ENCODE measurements at places on chromosomes 7 and 10.

DNA sequence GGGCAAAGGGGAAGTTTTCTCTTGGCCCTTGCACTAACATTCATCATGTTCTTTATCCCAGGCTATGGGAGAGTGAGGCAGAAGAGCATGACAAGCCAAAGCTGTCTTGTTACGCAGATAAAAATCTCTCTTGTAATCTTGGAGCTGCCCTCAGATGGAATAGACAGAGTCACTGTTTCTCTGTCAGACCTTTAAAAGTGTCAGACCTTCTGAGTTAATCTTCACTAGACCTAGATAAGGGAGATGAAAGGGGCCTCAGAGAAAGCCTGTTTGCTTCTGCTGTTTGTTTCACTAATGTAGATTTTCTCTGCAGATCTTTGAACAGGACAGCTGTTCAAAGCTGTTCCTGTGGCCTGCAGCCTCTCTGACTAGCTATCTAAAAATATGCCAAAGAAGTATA is 112.9 kb downstream of the KIF20B start:
- no peak for DNase-seq

DNA sequence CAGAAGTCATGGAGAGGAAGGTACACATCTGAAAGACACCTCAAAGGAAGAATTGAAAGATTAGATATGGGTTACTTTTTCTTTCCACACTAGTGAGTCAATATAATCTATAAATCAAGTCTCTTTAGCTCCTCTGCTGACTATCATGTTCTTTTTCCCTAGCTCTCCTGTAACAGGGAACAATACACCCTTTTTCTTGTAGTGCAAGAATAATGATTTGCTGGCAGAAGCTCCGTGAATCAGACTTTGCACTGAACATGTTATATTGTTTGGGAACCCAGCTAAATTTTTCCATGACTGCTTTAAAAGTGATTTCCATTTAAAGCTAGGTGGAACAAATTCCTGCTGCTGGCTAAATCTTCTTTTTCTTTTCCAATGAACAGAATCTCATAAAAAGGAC is 756.6 kb upstream of the C7orf33 start:
- no peak for DNase-seq

GRCh38 chr7:75038508-75038907 is 35.1 kb downstream of the RCC1L start:
- no peak for DNase-seq

GRCh38 chr10:61822781-61823230 is 78.7 kb upstream of the ARID5B start:
- no peak for DNase-seq

DNA sequence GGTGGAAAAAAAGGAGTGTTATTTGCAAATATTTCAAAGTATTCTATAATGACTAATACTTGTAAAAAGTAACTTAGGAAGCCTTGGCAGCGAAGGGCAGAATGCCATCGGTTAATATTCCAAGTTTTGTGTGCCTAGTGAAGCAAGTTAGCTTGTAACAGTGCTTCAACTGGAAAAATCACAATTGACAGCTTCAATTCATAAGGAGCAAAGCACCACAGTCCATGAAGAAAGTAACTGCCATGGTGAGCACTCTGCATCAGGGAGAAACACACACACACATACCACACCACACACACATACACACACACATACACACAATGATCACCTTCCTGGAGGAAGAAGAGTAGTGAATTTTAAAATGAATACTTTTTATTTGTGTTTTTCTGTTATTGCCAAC is 298.3 kb downstream of the CNTNAP2 start:
- no peak for DNase-seq

DNA sequence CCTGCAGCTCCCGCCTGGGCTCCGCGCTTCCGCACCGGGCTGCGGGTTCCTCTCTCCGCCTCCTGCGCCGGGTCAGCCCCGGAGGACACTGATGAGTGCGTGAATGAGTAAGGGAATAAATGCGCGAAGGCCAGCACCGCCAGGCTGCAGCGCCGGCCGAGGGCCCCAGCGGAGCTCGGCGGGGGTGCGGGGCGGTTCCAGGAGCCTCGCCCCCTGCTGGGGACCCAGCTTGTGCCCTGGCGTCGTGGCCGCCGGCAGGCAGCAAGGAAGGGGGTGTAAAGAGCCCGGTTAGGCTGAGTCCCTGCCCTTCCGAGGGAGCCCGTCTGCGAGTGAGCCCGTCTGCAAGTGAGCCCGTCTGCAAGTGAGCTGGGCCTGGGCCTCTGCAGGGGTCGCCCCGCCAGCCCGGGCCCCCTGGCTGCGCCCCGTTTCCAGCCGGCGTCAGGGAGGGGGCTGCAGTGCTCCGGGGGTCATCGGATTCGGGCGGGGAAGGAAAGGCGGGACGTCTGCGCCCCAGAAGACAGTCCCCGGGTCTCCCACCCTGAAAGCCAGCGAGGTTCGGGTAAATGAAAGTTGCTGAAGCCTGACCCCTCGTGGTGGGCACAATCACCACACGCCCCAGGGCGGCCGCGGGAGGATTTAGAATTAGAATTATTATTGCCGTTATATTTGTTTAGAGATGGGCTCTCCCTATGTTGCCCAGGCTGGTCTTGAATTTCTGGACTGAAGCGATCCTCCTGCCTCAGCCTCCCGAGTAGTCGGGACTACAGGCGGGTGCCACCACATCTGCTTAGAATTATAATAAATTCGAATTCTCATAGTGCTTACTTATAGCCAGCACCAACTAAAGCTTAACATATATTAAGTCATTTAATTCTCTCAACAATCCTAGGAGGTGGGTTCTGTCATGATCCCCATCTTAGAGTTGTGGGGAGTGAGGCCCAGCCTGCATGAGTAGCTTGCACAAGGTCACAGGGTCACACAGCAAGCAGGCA is 8.6 kb upstream of the CRYGN start:
- DNase-seq = peak; percentile 90

DNA sequence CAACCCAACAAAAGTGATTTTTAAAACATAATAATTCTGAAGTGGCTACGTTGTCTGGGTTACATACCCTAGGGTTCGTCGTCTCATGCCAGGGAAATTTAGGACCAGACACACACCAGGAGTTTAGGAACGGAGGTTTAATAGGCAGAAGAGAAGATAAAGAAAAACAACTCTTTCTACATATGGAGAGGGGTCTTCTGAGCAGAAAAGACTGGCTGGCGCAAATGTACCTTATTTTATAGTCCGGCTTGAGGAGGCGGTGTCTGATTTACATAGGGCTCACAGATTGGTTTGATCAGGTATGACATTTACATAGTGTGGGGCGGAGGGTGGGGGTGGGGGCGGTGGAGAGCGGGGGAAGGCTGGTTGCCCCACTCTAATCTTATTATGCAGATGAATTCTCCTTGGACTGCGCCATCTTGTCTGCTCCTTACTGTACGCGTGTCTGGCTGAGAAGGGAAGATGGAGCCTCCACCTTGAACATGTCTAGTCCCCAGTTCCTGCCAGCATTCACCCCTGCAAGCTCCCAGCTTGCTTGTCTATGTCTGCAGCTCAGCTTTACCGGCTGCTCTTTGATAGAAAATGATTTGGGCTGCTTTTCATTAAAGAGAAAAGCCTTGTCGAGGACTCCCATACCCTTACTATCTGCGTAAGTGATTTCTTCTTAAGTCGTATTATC is 98.7 kb downstream of the RALA start:
- no peak for DNase-seq

DNA sequence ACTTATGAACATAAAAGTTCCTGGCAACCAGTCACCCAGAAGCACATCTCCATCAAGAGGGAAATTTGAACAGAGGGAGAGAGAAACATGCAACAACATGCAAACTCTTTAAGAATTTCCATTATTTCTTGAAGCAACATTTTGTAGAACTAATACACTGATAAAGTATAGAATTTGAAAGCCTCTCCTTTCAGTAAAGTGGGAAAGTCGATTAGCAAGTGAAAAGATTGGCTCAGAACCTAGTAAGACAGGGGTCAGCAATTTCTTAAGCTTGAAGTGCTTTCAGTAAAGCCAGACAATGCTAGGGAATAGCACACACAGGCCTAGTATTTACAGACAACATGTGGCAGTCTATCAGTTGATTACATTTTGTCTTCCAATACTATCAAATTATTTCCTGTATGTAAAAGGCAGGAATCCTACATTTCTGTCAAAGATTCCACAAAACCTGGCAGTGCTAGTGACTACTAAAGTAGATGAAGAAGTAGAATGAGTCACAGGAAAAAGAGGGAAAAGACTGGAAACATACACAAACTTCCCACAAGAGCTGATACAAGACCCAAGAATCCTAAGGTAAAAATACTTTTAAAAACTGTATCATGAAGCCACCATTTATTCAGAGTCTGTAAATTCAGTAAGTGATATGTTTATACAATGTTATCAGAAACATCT is 25.2 kb downstream of the DNAJC1 start:
- DNase-seq = no peak

DNA sequence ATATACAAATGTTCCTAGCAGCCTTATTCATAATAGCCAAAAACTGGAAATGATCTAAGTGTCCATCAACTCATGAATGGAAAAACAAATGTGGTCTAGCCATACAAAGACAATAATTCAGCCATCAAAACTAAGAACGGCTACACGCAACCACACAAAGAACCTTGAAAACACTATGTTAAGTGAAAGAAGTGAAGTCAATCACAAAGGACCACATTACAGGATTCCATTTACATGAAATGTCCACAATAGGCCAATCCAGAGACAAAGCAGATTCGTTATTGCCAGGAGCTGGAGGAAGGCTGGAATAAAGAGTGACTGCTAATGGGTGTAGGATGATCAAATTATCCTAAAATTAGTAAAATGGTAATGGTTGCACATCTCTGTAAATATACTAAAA is 21.1 kb downstream of the MKRN1 start:
- no peak for DNase-seq

All from small intestine (tissue), 16 donors.